ENCODE measurements at places on chromosomes 1 and 21. TPM values are rescaled to one million over a fixed set of nuclear protein-coding genes. Genes with fewer than 3 reads are reported as not detected.

GRCh38 chr1:220711056-220711809 is 21.1 kb downstream of the C1orf115 start:
- no peak for DNase-seq

The VAMP4 gene
- 32.7 TPM for total RNA-seq

DNA sequence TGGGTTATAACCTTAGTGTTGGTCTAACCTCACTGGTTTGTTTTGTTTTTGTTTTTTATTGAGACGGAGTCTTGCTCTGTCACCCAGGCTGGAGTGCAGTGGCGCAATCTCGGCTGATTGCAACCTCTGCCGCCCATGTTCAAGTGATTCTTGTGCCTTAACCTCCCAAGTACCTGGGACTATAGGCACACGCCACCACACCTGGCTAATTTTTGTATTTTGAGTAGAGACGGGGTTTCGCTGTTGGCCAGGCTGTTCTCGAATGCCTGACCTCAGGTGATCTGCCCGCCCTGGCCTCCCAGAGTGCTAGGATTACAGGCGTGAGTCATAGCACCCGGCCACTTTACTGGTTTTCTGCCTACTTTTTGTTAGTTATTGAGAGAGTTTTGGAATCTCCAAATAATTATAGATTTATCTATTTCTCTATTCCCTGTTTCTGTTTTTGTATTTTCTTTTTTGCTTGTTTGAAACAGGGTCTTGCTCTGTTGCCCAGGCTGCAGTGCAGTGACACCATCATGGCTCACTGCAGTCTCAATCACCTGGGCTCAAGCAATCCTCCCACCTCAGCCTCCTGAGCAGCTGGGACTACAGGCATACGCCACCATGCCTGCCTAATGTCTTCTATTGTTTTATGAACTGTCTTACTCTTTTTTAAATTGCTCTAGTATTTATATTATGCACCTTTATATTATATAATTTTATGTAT is 21.4 kb downstream of the SMG7 start:
- no peak for DNase-seq

The FTCD gene
- total RNA-seq, result 4.0 TPM

DNA sequence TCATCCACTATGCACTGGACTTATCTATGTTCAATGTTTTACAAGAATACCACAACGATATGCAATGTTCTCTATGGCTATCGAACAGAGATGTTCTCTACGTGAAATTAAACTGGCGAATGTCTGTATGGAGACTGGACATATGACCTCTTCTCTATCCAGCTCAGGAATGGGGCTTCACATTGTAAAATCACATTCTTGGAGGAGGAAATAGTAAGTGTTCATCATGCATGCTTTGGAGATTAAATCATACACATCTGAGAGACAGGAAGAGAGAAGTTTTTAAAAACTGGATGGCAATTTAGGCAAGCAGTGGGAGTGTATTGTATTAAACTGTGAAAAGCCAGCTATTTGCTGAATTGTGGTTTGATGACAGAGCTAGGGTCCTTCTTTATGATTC is 47.9 kb upstream of the RGL1 start:
- no peak for DNase-seq

DNA sequence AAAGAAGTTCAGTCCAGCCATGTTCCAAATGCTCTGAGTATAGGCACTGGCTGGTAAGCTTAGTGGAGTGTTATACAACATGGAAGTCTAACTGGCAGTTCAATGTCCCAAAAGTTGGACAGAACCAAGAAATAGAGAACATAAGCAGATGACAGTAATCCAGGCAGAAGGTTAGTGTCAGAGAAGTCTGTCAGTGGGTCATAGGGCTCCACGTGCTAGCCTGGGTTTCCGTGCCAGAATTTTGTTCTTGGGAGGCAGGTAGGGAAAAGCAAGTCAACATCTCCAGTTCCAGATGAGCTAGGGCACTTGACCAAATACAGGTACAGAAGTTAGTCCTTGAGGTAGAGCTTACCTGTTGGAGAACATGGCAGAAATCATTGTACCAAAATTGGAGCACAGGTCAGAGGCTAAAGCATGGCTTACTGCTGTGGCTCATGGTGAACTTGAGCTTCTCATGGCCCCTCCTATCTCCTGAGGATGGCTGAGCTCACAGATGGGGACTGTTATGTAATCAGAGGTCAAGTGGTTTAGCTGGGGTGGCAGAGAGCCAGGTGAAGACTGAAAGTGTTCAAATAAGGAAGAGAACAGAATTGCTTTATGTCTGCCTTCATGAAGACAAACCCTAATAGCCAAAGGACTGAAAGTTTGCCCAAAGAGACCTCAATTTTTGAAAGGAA is 170.8 kb downstream of the NFIA start:
- DNase-seq, result no peak

- DNase-seq, result no peak
These were observed 62.5 kb upstream of the DMRTB1 start for GRCh38 chr1:53396573-53397268.

The RCSD1 gene
- total RNA-seq, result 6.6 TPM

- no peak for DNase-seq
These were observed 22.4 kb downstream of the MCOLN3 start for GRCh38 chr1:85025940-85026339.

The C1orf74 gene
- total RNA-seq, result 2.9 TPM

- no peak for DNase-seq
These were observed 505 bp downstream of the ENTREP3 start for GRCh38 chr1:155254714-155255242.

The FMOD gene
- 1.8 TPM for total RNA-seq

The LRRC53 gene
- 0.88 TPM for total RNA-seq

DNA sequence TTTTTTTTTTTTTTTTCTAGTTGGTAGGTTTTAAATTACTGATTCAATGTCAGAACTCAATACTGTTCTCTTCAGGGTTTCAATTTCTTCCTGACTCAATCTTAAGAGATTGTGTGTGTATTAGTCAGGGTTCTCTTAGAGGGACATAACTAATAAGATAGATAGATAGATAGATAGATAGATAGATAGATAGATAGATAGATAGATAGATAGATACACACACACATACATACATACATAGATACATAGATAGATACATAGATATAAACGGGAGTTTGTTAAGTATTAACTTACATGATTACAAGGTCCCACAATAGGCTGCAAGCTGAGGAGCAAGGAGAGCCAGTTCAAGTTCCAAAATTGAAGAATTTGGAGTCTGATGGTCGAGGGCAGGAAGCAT is 251.3 kb downstream of the SMYD3 start:
- DNase-seq, result no peak

GRCh38 chr1:68173283-68173935 is 58.9 kb downstream of the WLS start:
- DNase-seq, result no peak

- no peak for DNase-seq
These were observed 1097.8 kb downstream of the TTLL7 start for GRCh38 chr1:82901118-82901517.

DNA sequence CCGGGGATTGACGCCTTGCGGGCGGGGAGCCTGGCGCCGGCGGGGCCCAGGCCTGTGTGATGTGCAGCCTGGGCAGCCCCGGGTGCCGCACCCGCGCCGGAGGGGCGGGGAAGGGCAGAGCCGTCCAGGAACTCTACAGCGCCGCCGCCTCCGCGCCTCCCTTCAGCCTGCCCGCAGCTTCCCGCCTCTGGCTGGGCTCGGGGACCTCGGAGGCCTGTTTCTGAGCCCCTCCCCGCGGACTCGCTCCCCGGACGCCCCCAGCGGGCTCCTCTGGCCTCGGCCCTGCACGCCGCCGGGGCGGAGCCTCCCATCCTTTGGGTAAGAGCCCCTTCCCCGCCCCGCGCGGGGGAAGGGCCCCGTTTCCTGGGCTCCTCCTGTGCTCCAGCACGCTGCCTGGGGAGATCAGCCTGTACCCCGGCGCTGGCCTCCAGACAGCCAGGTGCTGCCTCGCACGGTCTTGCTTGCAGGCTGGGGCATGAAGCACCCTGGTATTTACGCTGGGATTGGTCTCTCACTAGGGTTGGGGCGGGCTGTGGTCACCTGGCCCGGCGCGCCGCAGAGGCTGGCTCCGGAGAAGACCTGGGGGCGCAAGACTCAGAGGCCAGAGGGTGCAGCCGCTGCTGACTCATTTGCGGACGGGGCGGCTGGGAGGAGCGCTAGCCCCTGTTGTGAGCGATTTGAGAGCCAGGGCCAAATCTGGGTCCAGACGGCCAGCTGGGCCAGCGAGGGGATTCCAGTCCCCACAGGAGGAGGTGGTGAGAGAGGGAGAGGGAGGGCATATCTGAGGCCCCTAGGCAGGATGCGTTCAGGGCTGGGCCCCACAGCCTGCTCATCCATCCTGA is 5.7 kb upstream of the ACOT11 start:
- no peak for DNase-seq

DNA sequence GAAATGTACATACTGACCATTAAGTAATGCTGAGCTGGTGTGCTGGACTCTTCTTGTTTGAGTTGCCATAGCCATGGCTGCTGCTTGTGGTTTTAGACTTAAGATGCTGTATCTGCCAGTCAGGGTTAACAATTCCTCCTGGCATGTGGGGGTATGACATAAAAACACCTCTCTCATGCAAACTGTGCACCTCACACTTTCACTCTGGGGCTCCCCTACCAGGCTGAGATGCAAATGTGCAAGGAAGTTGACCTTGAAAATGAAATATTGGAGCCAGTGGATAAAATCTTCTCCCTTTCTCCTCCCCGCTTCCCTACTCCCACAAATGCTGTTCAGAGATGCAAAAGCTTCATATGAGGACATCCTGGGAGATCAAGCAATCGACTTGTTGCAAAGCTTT is 198.8 kb downstream of the FCRL5 start:
- no peak for DNase-seq

The OR2M3 gene
- 1.1 TPM for total RNA-seq

Measured in dorsolateral prefrontal cortex (tissue), 122 donors.